Stimulated activated memory B cell treated with anti-CD40 and anti-IgM and Interleukin-4, amounts not matched to agents 10 μg/mL and 1 μg/mL and 100 μg/mL, for 72 hours (primary cell): ENCODE measurements at places on chromosomes 1 and 21.
A peak's percentile ranks its signal among the peaks of the same experiment; 100 is the strongest.

DNA sequence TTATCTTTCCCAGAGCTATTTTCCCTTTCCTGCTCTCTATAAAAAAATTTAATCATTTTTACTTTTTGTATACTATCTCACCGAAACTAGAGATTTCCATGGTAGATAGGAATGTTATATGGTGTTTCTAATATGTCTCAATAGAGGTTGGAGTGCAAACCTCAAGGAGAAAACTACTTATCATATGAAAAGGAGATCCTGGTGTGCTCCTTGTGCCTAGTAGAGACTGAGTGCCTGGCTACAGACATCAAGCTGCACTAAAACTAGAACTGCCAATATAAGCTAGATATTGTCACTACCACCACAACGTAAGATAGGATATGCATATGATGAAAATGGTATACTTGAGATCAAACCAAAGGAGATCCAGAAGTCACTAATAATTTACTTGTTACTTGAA is 67.0 kb downstream of the RGS18 start:
- no peak for ATAC-seq

GRCh38 chr1:162276493-162276892 is 100.2 kb downstream of the SPATA46 start:
- ATAC-seq = no peak

GRCh38 chr1:15261155-15262002 is 14.4 kb downstream of the FHAD1 start:
- peak; percentile 63 for ATAC-seq

- no peak for ATAC-seq
Measured at GRCh38 chr1:54323921-54324250, 82.3 kb downstream of the SSBP3 start.

DNA sequence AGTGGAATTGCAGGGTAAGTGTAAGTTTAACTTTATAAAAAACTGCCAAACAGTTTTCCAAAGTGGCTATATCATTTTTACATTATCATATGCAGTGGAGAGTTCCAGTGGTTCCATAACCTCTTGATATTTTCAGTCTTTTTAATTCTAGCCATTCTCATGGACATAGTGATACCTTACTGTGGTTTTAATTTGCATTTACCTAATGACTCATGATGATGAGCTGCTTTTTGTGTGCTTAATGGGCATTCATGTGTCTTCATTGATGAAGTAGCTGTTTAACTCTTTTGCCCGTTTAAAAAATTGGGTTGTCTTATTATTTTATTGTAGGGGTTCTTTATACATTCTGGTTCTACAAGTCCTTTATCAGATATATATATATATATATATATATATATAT is 29.4 kb downstream of the SNX27 start:
- ATAC-seq = no peak

GRCh38 chr1:27531959-27532685 is 42.2 kb upstream of the WASF2 start:
- no peak for ATAC-seq

DNA sequence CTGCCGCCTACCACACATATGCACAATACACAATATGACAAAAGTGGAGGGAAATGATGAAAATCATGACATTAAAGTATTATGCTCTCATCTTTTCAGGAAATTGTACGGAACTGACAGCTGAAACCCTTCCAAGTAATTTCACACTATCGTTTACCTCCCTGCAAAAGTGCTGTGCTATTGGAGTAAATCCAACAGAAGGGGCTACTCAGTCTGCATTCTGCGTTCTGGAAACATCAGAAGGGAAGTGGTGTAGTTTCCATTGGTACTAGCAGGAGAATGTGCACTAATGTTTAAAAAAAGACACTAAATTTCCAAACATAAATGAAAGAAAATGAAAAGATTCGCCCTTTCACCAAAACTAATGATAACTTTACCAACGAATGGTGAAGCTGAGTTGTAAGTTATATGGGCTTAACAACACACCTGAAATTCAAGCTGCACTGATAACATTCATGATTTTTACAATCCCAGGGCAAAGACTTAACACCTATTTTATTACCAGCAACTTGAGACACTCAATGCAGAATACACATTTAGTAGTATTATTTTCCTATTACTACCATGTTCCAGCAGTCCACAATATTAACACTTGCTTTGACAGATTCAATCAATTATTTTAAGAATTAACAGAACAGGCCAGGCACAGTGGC is 3.2 kb downstream of the DENND1B start:
- ATAC-seq = no peak

- peak; percentile 8 for ATAC-seq
Measured at GRCh38 chr1:218983433-218983832, 190.2 kb upstream of the LYPLAL1 start.

DNA sequence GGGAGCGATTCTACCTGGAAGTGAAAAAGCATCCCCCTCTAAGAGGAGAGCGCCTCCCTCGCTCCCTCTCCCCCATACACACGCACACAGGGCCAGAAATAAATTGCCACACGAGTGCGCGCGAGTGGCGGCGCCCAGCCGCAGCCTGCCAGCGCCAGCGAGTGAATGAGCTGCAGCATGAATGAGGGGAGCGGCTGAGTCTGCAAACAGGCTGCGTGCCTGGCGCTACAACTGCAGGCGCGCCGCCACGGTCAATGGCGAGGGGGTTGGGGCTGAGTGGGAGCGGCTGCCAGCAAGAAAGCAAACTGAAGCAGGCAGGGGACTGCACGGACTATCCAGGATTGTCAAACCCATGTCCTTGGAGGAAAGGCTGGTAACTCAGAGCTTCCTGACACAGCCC is 2.2 kb downstream of the CAMK1G start:
- ATAC-seq = no peak

GRCh38 chr1:25671929-25672328 is 55.3 kb downstream of the MAN1C1 start:
- ATAC-seq = no peak

DNA sequence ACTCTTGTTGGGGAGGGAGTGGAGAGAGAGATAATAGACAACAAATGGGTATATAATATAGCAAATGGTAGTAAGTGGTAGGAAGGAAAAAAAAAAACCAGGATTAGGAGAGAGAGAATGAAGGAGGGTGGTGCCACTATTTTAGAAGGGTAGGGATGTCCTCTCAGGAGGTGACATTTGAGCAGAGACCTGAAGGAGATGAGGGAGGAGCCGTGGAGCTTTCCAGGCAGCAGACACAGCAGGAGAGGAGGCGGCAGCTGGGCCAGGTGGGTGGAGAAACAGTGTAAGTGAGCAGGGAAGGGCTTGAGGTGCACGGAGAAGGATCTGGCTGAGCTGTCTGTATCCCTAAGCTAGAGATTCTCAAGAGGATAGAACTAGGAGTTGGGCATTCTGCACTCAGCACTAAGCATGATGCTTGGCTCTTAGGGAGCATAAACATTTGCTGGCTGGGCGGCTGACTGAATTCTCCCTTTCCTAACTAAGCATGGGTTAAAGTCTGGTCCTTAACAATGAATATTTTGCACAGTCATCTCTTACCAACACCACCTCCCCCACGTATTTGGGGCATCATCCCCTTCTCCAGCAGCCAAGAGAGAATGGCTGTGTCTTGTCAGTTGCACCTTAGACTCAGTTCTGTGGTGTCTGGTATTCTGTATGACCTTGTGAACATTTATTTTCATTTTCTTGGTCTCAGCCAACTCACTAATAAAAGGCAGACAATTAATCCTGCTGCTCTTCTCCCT is 27.6 kb upstream of the SARS1 start:
- ATAC-seq = no peak

GRCh38 chr1:15965228-15965767 is 10.6 kb downstream of the ZBTB17 start:
- ATAC-seq = peak; percentile 41

DNA sequence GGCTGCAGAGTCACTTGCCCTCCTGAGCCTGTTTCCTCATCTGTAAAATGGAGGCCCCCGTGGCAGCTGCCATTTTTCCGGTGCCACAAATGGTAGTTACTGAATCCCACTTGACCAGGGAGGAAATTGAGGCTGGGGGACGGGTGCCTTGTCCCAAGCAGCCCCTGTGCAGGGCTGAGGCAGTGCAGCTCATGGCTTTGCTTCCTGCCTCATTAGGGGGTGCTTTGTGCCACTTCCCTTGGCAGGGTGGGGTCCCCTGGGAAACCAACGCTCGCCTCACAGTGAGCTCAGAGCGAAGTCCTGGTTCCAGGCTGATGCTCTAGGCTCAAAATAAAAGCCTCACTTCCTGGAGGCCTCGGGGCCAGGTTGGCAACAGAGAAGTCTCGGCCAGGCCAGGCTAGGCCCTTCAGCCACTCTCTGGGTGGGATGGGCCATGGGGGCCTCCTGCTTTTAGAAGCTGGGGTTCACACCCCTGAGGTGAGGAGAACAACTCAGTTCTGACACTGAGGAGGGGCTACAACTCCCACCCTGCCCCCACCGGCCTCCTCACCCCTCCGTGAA is 6.8 kb downstream of the LAPTM5 start:
- peak; percentile 68 for ATAC-seq

DNA sequence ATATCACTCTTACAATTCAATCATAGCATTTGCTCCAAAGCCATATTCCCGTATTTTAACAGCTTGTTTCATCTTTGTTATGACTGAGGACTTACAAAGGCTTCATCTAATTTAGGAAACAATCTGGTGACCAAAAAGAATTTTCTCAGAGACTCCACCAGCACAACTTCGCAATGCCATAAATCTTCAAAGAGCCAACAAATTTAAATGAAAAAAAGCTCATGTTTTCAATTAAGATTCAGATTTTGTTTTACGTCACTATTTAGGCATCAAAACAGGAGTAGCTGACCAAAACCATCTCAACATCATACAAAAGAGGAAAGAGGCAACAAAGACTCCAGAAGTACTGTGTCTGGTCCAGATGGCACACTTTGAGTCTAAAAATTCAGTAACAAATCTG is 373.3 kb downstream of the TTLL7 start:
- no peak for ATAC-seq

GRCh38 chr1:50208315-50208714 is 99.6 kb downstream of the ELAVL4 start:
- no peak for ATAC-seq

DNA sequence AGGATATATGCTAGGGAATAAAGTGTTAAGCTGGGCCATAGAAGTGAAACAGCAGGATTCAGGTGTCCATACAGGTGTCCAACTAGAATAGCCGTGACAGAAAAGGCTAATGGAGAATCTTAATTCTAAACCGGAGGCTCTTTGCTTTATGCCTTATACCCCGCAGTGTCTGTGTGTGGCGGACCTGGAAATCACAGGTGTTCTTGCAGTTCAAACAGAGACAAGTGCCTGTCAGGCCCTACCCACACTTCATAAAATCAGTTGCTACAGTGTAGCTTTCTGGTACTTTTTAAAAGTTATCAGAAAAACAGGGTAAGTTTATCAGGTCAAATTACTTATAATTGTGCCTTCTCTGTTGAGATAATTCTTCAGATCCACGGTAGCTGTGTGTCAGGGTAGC is 293.9 kb downstream of the LRRC7 start:
- ATAC-seq = no peak
